ENCODE measurements at places on chromosomes 6 and 20.

- DNase-seq: no peak
These were observed 108.6 kb downstream of the ESR1 start for GRCh38 chr6:151916075-151916474.

DNA sequence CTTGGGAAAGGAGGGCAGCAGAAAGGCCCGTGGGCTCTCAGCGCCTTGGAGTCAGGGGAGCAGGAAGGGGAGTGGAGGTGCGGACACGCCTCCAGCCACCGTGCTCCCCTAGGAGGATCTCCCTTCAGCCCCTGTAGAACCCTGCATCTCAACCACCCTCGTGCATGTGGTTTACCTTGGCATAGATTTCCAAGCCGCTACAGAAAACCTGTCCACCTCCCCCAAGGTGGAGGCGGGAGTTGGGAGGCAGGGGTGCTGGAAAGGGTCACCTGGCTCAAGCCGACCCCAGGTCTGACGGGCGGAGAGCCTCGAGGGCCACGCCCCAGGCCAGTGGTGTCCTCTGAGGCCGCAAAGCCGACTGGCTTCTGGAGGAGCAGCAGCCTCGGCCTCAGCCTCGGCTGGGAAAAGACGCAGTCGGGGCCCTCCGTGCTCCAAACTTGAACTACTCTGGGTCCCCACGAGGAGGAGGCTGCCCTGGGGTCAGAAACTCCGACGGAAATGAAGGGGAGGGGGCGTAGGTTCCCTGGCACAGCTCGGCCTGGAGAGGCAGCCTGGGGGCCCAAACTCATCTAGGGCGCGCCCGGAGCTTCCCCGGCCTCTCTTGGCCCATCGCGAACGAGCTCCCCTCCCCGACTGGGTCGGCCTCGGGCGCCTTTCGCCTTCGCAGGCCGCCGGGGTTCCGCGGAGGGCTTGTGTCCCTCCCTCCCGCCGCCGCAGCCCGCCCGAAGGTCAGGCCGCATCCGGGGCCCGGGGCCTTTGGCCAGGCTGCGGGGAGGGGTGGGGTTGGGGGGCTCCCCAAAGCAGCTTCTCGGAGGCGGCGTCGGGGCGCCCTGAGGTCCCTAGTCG is 6.3 kb upstream of the FOXF2 start:
- no peak for DNase-seq

GRCh38 chr6:118656847-118657451 is 5.6 kb upstream of the CEP85L start:
- no peak for DNase-seq

GRCh38 chr6:18119236-18119635 is 3.2 kb downstream of the NHLRC1 start:
- DNase-seq: no peak

DNA sequence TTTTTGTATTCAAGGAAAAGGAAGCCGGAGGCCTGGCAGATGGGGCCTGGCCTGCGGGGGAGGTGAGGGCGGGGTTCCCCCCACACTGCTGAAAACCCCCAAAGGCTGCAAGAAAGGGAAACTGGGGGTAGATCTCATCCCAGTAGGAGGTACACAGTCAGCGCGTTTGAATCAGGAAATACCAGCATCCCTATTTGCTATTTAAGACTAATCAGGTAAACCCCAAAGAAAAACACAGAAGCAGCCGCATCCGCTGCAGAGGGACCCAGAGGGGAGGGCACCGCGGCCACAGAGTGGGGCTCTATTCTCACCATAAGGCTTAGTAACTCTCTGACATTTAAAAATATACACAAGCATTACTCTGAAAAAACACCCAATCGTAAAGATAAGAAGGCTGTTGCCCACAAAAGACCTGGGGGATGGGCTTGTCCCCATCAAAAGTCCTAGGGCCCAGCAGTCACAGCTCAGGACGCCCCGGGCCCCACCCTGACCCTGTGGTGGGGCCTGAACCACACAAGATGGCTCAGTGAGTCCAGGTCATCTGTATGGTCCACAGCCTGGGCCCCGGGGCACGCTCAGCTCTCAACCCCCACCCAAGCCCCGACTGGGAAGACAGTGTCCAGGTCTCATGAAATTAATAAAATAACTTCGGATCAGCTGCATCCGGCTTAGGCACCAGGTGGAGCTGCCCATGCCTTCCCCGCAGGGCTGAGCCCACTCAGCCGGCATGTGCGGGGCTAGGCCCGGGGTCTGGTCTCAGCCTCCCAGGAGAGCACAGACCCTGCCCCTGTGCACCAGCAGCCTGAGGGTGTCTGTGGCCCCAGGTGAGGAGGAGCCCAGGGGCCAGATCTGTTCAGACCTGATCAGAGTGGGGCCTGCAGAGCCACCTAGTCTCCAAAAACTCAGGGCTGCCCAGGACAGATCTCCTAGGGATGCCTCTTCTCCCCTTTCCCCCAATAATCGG is 31.0 kb downstream of the KCNQ2 start:
- peak; percentile 22 for DNase-seq

- no peak for DNase-seq
These were observed 175.9 kb upstream of the SCGN start for GRCh38 chr6:25476126-25476525.

- DNase-seq: no peak
These were observed 299.3 kb upstream of the ECI2 start for GRCh38 chr6:4434655-4435054.

DNA sequence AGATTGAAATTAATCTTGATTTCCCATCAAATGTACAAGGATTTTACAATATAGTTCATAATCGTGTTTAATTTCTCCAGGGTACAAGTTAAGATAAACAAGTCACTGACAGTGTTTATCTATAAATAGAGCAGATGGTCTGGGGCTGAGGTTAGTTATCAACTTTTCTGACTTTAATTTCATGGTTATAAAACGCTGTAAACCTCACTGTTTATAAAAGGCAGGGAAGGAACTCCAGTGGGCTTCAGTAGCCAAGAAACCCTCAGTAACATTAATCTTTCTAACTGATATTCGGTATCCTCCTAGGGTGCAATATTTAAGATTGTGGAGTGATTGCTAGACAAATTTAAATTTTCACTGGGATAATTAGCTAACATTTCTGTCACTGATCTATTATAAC is 68.6 kb downstream of the GFRAL start:
- no peak for DNase-seq

DNA sequence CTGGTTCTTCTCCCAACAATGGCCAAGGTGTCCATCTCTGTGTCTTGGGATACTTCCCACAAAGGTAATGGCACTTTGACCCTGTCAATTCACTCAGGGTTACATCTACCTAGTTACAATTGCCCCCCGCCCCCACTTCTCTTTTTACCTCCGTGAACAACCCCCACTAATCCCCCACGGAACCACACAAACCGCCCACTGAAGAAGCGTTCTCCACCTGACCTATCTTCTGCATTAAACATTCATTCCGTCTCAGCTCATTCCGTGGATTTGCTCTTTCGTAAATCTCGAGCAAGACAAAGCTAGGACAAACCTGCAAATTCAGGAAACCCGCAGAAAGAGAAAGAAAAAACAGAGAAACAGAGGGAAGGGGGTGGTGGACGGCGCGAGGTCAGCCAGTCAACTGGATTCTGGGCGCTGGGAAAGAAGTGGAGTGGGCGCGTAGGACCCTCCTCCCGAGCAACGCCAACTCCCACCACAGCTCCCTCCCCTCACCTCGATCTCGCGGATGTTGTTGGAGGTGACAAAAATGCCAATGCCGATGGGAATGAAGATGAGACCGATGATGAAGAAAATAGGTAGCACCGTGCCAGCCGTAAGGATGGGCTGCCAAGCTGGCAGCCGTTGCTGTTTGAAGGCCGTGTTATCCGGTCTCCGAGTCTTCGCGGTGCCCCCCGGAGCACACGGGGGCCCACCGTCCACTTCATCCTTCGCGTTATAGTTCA is 523 bp downstream of the TMEM30A start:
- peak; percentile 3 for DNase-seq
